Femur (tissue), 1 donor: ENCODE measurements at places on chromosomes 2 and 18.

GRCh38 chr2:8334866-8335325 is 347.0 kb upstream of the ID2 start:
- no peak for DNase-seq

DNA sequence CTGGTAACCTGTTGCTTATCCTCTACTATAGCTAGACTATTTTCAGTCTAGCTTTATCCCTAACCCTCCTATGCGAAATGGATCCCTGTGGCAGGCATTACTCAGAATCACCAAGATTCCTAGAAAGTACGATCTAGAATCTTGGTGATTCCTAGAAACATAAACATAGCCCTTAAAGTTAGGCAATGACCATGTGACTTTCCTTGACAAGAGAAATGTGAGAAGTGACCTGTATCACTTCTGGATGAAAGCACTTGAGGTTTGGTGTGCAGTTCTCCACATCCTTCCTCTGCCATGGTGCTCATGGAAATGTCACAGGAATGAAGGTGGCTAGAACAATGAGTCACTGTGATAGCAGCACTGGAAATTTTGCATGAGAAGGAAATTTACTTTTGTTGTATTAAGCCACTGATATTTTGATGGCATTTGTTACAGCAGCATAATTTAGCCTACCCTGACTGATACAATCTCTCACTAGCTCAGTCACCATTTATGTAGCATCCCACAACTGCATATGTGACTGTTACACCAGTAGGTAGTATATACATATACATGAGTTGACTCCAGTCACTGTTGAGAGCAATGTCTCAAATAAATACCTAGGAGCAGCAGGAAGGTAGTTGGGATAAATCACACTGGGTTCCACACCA is 68.3 kb upstream of the MAPRE2 start:
- DNase-seq, result no peak

- DNase-seq, result peak; percentile 18
These were observed 268.0 kb downstream of the CYP26B1 start for GRCh38 chr2:71879509-71880184.

DNA sequence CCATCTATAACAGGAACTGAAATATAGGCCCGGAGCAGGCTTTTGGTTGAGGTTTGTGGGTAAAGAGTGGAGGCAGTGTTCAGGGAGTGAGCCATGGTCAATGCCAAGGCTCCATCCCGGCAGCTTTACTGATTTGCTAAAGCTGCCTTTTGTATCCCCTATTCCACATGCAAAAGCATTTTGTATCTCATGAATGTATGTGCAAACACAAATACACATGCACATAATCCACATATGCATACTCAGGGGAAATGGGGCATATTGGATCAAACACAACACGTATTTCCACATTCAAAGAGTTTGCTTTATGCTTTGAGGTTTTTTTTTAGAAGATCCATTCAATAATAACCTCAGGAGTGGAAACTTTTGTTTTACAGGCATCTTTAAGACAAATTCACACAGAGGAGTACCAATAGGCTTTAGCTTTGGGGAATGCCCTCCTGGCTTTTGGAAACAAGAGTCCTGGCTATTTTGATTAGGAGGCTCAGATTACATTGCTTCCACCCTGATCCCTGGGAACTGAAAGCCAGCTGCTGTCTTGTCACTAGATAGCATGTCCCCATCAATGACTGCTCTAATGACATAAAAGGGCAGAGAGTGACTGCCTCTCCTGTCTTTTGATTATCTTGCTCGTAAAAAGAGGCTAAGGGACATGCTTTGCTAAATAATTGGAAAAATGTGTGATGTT is 263.2 kb downstream of the EN1 start:
- DNase-seq, result no peak

GRCh38 chr18:55421308-55421614 is 166.7 kb downstream of the TCF4 start:
- DNase-seq, result no peak

GRCh38 chr2:234630801-234631261 is 133.9 kb upstream of the ARL4C start:
- no peak for DNase-seq

GRCh38 chr2:174210862-174211261 is 37.5 kb downstream of the OLA1 start:
- no peak for DNase-seq

DNA sequence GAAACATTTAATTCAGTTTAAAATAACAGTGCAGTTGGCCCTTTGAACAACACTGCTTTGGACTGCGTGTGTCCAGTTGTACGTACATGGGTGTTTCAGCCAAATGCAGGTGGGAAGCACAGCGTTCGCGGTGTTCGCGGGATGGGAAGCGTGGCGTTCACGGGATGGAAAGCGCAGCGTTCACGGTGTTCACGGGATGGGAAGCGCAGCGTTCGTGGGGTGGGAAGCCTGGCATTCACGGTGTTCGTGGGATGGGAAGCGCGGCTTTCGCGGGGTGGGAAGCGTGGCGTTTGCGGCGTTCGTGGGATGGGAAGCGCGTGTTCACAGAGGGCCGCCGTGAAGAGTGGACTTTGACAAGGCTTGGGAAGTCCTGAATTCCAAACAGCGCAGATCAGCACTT is 47.6 kb downstream of the CTDP1 start:
- DNase-seq, result no peak

GRCh38 chr2:43175876-43176275 is 50.5 kb downstream of the ZFP36L2 start:
- DNase-seq, result no peak

DNA sequence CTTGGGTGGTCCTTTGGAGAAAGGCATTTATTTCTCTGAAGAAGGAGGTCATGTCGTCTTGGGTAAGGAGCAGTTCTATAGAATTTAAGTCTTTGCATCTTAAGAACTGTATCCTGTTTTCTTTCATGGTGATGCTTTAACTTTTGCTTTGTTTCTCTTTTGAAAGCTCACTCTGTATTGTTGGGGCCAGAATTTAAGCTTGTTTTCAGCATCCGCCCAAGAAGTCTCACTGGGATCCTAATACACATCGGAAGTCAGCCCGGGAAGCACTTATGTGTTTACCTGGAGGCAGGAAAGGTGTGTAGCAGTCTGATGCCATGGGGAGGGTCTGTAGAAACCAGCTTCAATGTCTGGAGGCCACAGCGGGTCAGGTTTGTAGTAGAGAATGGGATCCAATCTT is 64.7 kb upstream of the TTC39C start:
- no peak for DNase-seq

DNA sequence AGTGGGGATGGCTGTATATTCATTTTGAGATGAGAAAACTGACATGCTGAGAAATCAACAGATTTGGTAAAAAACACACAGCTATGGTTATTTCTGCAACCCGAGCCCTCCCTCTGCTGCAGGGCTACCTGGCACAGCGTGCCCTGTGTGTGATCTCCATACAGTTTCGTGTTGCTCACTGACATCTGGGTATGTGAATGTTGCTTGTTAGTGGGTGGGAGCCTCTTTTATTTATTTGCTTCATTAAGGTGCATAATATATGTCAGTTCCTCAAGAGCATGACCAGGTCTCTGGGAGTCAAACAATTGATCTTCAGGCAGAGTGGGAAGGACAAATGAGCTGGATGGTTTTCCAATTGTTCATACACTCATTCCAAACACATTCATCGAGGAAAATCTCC is 139.1 kb upstream of the FHL2 start:
- DNase-seq, result no peak

DNA sequence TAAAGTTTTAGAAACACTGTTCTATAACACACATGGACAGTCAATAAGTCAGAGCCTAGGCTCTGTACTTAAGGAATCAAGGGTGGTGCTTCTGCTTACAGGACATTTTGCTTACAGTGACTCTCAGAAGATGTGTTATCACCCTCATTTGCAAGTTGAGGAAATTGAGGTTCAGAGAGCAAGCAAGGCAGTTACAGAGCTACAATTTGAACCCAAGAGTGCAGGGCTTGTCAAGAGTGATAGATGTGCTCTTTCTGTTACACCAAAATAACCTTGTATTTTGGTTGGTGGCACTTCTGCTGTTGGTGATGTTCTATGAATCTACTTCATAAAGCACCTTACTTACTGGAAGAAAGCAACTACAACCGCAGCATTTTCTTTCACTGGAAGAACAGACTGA is 170.2 kb downstream of the THADA start:
- DNase-seq, result no peak

DNA sequence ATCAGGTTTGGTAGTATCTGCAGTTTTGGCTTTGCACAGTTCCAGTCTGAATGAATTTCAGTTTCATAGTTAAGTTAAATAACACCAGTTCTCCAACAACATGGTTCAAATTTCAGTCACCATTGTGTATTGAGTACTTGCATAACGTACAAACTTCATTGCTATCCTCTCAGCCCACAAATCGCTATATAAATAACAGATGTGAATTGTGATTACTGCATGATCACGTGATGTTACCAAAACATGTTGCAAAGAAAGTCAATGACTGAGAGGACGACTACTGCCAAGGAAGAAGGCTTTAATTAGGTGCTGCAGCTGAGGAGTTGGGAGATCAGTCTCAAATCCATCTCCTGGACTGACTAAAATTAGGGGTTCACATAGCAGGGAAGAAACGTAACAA is 48.2 kb downstream of the COL4A4 start:
- no peak for DNase-seq

DNA sequence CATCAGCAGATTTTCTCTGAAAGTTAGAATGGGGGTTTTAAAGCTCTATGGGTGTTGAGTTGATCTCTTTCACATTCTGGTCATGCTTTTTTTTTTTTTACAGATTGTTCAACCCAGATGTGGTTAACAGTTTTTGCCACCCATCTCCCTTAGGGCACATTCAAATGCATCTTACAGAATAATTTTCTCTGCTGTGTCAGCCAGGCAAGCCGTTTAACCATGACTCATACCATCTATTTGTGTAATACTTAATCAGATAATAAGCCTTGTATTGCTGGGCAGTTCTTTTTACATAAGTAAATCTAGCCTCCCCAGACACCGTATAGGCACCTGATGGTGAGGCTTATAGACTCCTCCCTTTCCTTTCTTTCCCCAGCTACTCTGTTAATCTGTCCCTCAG is 62.0 kb downstream of the TGIF1 start:
- DNase-seq, result no peak
